ENCODE measurements at places on chromosomes 12 and 14.

GRCh38 chr14:33643426-33644181 is 307.3 kb downstream of the EGLN3 start:
- no peak for DNase-seq

DNA sequence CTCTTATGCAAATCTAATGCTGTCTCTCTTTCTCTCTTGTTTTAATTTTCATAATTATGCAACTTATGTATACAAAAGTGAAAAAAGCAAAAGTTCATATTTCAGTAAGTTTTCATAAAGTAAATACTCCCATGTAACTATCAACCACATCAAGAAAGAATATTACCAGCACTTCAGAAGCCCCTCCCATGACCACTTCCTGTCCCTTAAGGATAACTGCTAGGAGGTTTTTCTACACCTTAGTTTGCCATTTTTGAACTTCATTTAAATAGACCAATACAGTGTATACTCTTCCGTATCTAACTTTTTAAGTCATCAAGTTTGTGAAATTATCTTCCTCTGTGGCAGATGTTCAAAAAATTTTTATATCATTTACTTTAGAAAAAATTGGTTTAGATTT is 547 bp upstream of the OR4K15 start:
- DNase-seq: no peak

DNA sequence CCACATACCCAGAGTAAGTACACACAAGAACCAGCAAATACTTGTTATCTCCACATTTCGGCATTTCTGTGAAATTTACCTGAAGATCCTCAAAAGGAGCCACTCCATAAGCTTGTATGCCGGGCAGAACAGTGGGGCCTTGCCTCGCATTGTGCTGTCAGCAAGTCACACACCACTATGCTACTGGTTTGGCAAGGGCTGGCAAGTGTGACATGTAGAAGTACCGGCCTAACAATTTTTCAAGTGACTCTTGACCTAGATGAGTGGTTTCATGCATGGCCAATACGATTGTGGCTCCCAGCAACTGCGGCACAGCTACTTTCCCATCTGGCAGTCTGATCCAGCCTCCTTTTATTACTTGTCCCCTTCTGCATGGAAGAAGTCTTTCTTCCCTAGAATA is 69.8 kb downstream of the GAS2L3 start:
- DNase-seq: no peak

DNA sequence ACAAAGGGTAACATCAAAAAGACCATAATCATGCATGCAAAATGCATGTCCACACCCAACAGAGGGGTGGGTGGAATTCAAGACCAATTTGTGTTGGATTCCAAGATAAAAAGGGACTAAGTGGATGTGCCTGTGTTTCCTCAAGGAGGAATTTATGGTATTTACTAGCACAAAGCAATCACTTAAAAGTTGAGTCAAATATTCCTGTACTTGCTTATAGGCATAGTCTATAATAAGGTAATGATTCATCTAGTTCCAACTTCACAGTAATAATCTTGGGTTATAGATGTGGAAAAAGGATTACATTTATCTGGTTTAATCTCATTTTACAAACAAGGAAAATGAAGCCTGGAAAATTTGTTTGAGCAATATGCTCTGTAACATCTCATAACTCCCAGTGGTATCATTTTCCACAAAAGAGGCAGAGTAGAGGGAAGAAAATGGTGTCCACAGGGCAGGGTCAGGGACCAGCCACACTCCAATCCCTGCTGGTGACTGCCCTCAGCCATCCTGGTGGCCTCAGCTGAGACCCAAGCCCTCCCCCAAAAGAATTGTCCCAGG is 80.8 kb upstream of the REP15 start:
- no peak for DNase-seq

GRCh38 chr12:55692631-55693322 is 14.9 kb downstream of the ITGA7 start:
- DNase-seq: no peak

Data from stimulated activated CD4-positive, alpha-beta T cell treated with anti-CD3 and anti-CD28 coated beads, Interleukin-1b, Interleukin-23, amount 100 ng/mL, for 1 hour (primary cell).